Activated T-cell treated with anti-CD3 and anti-CD28 coated beads, Interleukin-2, amount 50 U/mL, for 72 hours (primary cell): ENCODE measurements at places on chromosomes 13 and 19. TPM values are rescaled to one million over a fixed set of nuclear protein-coding genes. Genes with fewer than 3 reads are reported as not detected.

Gene ZNF93
- total RNA-seq = 23.5 TPM

Gene FCAR
- total RNA-seq = not detected

Gene S1PR2
- 11.5 TPM for total RNA-seq

Gene SERP2
- 3.6 TPM for total RNA-seq

Gene EHD2
- total RNA-seq = 2.9 TPM

Gene THSD8
- total RNA-seq = 23.7 TPM

Gene SCN1B
- 4.7 TPM for total RNA-seq

Gene B3GNT3
- total RNA-seq = 0.36 TPM

Gene ZNF799
- total RNA-seq = 2.3 TPM

- DNase-seq = peak; percentile 14
These were observed 230.2 kb downstream of the TDRD3 start for GRCh38 chr13:60627071-60627686.

DNA sequence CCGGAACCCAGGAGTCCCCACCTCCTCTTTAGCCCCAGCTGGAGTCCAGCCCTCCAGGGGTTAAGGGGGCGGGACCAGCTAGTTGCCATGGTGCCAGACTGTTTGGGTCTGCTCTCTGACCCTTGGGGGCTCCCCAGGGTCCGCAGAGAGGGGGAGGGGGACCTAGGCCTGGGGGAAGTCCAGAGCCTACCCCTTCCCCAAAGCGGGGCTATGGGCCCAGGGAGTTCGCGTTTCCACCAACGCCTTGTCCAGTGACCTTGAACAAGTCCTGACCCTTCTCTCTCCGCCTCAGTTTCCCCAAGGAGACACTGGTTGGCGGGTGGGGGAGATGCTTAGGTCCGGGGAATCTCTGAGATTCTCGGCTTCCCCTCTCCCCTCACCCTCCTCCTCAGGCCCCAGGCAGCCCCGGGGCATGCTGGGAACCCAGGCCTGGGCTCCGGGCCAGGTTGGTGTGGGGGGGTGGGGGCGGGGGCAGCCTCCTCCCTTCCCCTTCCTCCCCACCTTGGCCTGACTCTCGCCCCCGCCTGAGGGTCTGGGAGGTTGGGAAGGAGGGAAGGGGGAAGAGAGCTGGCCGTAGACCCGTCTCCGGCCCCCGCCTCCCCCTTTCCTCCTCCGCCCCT lies 2.6 kb upstream of the SPACA6 start:
- peak; percentile 83 for DNase-seq

DNA sequence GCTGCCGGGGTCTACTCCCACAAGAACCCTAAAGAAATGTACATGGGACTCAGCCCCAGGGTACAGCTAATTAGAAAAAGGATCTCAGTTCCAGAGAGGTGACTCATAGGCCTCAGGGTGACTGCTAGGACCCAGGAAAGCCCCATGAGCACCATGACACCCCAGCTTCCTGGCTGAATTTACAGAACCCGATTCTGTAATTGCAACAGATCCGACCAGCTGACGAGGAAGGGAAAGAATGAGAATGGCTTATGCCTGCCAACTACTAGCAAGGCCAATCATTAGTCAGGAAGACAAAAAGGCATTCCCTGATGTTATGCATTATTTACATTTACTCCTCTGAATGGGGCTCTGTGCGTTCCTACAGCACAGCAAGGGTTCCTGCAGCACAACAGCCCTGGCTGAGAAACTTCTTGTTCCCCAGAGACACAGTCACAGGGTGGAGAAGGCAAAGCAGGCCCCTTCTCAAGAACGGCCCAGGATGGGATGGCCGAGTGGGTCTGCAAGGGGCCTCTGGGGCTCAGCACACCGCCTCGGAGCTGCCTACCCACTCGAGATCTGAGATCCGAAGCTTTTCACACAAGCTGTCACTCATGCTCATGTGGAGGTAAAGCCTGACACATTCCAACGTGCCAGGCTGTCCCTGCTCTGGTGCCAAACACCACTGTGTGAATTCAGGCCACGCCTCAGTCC lies 27.2 kb downstream of the PBX4 start:
- DNase-seq = peak; percentile 82

DNA sequence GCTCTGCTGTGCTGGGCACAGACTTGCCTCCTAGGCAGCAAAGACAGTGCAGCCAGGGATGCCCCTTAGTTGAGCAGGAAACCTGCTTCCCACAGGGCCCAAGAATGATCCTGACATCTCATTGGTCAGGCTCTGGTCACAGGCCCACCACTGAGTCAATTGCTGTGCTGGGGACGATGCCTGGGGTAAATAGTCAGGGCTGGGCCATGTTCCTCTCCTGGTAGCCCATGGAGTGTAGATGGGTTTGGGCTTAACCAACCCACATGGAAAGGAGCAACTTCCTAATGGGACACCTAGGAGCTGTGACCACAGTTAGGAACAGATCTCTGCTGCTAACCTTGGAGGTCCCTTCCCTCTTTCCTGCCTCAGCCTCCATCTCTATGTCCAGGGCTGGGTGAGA lies 212.5 kb upstream of the ZNF536 start:
- no peak for DNase-seq

GRCh38 chr13:23466144-23467002 lies 32.9 kb upstream of the SACS start:
- DNase-seq = peak; percentile 71

- no peak for DNase-seq
These were observed 10.2 kb upstream of the SIGLEC6 start for GRCh38 chr19:51541458-51542357.

GRCh38 chr19:402786-403185 lies 6.2 kb downstream of the C2CD4C start:
- no peak for DNase-seq

GRCh38 chr13:47859165-47859564 lies 141.9 kb downstream of the SUCLA2 start:
- no peak for DNase-seq

DNA sequence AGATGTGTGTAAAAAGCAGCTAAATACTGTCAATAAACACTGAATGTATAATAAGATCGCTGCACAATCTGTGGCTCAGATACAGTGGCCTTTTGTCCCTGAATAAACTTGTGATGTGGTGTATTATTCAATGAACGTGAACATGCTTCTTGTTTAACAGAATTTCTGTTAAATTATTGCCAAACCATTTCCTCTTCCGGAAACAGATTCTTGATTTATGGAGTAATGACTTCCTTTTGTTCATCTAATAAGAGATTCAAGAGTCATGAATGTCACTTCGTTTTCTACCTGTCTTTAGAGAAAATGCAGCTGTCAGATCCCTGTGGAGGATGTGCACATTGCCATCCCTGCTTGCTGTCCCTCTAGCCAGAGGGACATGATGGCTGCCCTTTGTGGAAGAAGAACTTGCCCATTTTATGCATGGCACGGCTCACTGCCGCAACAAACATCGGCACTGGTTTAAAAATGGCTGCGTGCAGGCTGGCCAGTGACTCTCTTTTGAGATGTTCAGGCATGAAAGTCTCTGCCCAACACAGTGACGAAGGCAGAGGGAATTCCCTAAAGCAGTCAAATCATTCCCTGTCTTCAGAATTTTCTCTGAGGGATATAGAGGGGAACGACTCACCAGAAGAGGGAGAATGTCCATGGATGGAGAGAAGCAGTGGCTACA lies 3.1 kb upstream of the TNFSF13B start:
- DNase-seq = no peak

- DNase-seq = no peak
These were observed 188.4 kb downstream of the ITGBL1 start for GRCh38 chr13:101640788-101641400.

DNA sequence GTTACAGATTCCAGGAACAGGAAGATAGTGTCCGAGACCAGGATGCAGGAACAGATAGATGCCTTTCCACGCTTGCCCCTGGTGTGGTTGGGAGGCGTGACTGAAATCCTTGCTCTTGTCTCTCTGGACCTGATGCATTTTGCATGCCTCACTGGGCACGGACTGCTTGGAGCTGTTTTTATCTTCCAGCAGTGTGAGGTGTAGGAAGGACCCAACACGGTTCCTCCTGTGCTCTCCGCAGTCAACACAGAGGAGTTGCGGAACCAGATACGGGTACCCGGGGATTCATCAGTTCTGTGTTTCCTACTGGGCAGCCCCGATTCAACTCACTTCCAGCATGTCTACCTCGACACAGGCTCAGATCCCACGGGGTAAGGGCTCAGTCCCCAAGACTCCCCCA lies 6.5 kb downstream of the DOT1L start:
- no peak for DNase-seq

DNA sequence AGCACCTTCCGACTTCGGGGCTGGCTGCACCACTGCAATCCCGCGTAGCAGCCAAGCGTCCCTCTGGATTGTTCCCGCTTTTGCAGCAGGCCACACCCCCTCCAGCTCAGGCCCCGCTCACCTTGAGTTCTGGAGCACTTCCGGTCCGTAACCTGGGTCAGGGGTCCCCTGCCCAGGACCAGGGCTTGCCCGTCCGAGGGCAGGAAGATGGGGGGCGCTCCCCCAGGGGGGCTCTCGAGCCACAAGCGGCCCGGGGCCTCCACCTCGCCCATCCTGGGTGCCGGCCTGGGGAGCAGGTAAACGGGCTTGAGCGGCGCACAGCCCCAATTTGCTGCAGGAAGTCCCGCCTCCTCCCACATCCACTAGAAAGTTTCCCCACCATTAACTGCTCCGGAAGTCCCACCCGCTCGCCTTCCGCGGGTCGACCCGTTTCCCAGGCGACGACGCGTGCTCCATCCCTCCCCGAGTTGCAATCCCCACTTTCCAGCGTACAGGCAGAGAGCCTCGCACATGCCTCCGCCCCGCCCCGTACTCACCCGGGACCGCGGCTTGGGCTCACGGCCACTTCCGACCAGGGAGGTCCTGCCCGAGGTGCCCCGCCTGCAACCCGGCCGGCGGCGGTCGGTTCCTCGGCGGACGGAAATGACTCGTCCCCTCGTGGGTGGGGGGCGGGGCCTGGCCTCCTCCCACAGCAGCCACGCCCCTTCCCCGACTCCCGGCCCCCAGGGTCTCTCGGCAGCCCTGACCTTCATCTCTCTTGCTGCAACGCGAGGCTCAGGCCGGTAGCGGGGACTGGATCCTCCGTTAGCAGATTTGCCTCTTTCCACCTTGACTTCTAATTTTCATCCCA lies at the start of gene PNKP:
PNKP (minus strand) TSS at position 644 of the 850 bp plus-strand sequence; CDS start at position 272, 372 bp downstream.
- peak; percentile 93 for DNase-seq

GRCh38 chr19:23203841-23204344 lies 46.3 kb downstream of the ZNF724 start:
- DNase-seq = no peak

- DNase-seq = no peak
These were observed 654 bp downstream of the STAP2 start for GRCh38 chr19:4337906-4338440.

- DNase-seq = no peak
These were observed 62.0 kb downstream of the ZNF100 start for GRCh38 chr19:21705393-21705792.

- DNase-seq = no peak
These were observed 30.1 kb upstream of the NFIC start for GRCh38 chr19:3336351-3336679.

DNA sequence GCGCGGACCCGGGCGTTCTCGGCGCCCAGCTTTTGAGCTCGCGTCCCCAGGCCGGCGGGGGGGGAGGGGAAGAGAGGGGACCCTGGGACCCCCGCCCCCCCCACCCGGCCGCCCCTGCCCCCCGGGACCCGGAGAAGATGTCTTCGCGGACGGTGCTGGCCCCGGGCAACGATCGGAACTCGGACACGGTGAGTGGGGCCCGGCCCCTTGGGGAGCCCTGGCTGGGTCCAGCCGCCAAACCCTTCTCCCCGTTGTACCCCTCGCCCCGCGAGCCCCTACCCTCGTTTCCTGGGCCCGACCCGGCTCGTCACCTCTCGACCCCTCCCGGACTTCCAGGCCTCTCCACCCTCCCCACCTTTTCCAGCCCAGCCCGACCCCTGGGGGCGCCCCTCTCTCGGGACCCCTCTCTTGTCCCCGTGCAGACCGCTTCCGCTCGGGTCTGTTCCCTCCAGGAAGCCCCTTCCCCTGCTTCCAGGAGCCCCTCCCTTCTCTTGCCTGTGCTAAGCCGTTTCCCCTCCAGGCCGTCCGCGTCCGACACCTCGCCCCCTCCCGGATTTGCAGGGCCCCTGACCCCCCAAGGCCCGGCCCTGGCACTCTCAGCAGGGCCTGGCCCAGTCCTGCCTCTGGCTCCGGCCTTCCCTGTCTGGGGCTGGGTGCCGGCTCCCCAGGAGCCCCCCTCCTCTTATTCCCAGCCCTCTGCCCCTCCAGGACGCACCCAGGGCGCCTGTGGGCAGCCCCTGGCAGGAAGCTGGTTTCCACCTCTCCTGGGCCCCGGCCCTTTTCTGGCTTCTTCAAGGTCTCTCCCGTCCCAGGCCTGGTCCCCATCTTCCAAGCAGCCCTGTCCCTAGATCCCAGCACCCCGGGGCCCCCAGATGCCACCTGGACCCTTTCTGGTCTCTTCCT lies 632 bp downstream of the MARK4 start:
- peak; percentile 21 for DNase-seq

DNA sequence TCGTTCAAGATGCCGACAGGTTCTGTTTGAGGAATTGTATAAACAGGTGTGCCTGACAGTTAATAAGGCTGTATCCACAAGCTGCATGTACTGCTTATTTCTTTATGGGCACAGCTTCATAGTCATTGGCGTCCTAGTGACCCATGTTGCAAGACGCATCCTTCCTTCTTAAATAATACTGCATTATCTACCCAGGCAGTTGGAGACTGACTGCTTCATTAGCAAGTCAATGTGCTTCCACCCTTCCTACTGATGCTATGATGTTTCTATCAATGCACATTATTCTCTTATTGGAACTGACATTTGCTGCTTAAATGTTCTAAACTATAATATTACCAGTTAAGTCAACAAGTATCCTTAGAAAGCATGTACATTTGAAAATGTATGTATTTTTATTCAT lies 950.0 kb upstream of the MIR17HG start:
- DNase-seq = no peak

DNA sequence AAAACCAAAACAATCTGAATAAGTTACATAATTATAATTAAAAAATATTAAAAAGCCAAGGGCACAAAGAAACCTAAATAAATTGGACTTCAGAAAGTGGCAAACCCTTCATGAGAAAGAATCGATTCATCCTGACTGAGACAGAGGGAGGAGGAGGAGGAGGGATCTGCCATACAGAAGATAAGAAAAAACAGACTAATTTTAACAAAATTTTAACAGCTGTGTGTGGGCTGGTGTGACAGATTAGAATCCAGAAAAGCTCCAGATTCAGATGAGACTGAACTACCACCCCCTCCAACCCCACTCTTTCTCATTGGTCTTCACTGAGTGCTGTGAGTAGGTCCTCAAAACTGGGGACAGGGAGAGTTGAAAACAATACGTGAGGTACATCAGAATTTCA lies 111.5 kb upstream of the HTR2A start:
- no peak for DNase-seq

DNA sequence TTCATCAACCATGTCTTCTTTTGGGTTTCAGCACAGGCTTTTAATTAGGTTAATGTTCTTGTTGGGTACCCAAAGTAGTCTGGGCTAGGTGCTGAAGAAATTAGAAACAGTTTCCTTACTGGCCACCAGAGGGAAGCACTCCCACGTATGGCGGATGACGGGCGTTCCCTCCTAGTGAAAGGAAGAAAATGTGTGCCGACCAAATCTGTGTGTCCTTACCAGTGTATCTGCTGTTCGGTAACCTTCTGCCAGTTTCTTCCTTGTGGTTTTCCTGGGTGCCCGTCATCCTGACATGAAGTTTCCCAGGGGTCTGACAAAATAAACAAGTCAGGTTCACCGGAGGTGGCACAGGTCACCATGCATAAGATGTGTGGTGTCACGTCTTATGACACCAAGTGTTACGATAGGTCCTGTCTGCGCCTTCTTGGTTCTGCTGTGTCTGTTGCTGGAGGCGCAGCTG lies 6.0 kb upstream of the WDR88 start:
- DNase-seq = peak; percentile 51
